ENCODE measurements at places on chromosomes 1 and 21. TPM values are rescaled to one million over a fixed set of nuclear protein-coding genes. Genes with fewer than 3 reads are reported as not detected.

The OR2T35 gene
- not detected for total RNA-seq

The LRRC71 gene
- total RNA-seq: not detected

The DR1 gene
- total RNA-seq: 104 TPM

The RHD gene
- total RNA-seq: 0.27 TPM

The MPZ gene
- total RNA-seq: 10.8 TPM

The GBP4 gene
- 41.0 TPM for total RNA-seq

GRCh38 chr1:109312978-109313775 lies 6.4 kb upstream of the MYBPHL start:
- DNase-seq: no peak

GRCh38 chr21:45448810-45449657 lies 44.1 kb downstream of the COL18A1 start:
- DNase-seq: no peak

GRCh38 chr1:54867717-54868057 lies 19.3 kb downstream of the DHCR24 start:
- DNase-seq: no peak

DNA sequence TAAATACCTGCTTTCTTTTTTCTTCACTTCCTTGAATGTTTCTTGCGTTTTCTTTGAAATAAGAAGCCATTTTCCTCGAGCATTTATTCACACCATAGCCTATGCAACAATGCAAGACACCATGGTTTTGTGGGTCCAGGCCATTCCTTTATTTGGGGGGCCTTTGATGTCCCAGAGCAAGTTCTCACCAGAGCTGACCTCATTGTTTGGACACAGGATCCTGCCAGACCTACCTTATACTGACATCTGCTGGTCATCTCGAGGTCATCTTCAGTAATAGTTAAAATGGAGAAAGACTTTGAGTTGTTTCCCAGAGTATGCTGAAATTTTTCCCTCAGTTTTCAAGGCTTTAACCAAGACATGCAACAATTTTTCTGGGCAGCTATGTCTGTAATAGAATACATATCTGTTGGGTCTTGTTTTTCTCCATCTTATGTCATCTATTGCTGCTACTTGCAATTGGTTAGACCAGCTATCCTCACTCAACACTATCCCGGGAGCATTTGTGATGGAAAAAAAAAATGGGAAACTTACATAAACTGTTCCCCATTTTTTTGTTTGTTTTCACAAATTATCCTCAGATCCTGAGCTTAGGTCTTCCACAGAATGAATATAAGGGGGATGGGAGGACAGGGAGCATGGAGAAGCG lies 34.0 kb upstream of the BACE2 start:
- DNase-seq: no peak

DNA sequence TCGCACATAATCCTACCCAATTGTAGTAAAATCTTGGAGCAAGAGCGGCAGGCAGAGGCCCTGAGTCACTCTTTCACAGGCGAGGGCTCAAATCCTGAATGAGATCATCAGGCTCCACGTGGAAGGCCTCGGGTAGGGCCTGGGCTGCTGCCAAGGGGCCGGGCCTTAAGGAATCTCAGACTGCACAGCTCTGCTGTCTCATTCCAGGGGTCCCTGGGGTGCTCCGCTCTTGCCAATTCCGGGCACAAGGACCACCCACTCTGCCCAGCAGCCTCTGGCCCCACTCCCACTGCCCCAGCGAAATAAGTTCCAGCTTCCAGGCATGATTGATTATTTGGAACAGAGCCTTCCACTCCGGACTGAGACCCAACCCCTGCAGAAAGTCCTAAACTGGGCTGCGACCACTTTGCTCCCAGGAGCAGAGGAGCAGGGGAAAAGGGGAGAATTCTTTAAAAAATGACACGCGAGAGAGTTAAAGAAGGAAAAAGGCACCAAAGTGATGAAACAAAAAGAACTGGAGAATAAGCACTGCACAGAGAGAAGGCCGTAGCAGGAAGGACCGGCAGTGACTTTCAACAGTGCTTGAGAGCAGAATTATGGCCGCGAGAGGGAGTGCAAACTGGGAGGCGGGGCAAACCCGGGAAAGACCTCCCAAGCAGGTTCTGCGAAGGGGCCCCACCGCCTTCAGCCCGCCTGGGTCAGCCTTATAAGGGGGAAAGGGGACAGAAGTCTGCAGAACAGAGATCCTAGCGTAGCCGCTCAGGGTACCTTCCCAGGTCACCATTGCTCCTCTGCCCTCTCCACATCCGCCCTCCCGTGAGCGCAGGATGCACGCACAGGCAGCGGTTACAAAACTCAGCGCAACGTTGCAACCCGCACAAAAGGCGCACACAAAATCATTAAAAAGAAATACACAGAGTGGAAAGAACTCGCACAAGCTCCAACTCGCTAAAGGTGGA lies 2.0 kb downstream of the ADAMTS1 start:
- peak; percentile 55 for DNase-seq

DNA sequence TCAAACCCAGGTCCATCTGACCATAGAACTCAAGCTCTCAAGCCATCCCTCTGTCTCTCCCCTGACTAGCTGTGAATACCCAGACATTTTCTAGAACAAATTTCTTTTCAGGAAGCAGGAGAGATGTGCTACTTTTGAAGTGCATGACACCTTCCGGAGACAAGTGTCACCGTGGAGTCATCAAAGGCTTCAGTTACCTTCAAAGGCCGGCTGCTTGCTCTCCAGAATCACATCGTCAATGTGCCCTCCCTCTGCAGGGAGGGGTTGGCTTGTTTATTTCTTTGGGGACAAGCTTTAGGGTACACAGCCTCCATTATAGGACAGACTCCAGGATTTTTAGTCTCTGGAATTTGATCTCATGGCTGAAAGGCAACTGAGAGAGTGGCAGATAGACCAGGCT lies 37.7 kb upstream of the IGSF21 start:
- DNase-seq: no peak

DNA sequence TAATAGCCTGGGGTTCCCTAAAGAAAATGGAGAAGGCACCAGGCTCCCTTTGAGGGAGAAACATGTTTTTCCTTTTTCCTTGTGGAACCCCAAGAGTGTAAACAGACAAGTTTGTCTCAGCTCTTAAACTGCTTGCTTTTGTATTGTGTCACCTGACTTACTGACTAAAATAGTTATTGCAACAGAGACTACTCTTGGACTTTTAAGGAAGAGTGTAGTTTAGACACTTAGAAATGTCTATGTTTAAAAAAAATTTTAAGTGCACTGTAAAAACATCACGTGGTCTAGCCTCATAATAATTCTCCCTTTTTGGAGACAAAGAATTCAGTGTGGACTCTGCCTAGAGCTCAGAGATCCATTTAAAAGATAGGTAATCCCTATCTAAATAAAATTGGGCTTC lies 141.1 kb downstream of the TRIM33 start:
- no peak for DNase-seq

GRCh38 chr1:21106709-21107108 lies 70.0 kb downstream of the EIF4G3 start:
- DNase-seq: no peak

DNA sequence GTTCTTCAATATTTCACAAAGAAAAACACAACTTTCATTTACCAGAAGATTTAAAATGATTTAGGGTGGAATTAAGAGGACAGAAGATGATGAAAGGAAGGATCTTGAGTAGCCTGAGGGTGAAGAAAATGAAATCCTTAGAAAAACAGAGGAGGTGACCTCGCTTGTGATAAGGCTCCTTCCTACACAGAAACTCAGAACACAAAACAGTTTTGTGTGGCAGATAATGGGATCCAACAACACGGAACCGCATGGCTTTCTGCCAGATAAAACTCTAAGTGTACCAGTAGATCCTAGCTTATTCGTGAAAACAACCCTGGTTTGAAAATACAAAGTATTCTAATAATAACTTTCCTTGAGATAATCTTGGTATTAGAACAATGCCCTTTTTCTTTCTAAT lies 74.0 kb upstream of the EXO1 start:
- no peak for DNase-seq

- no peak for DNase-seq
These were observed 321.4 kb downstream of the DPYD start for GRCh38 chr1:97599447-97599846.

- no peak for DNase-seq
These were observed 5.1 kb downstream of the AHCYL1 start for GRCh38 chr1:109989506-109990301.

DNA sequence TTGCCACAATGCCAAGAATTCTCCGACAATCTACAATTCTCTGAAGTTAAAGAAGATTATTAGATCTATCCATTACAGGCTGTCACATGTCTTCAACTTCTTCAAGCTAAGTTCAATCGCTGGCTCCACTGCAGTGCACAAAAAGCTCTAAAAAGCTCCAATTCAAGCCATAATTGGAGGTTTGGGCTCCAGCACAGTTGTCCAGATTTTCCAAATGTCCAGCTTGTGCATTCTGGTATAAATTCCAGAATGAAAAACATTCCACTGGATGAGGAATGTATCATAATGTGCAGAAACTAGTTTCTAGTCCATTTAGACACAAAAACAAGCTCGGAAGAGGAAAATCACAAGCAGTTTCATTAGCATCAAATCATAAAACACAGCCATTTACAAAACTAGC lies 138.6 kb downstream of the NRIP1 start:
- DNase-seq: no peak

GRCh38 chr1:98467586-98467985 lies 193.9 kb upstream of the SNX7 start:
- no peak for DNase-seq

- DNase-seq: peak; percentile 51
These were observed 243.0 kb downstream of the SLC45A1 start for GRCh38 chr1:8560611-8561544.

- no peak for DNase-seq
These were observed 27.3 kb upstream of the CD84 start for GRCh38 chr1:160606611-160607010.

DNA sequence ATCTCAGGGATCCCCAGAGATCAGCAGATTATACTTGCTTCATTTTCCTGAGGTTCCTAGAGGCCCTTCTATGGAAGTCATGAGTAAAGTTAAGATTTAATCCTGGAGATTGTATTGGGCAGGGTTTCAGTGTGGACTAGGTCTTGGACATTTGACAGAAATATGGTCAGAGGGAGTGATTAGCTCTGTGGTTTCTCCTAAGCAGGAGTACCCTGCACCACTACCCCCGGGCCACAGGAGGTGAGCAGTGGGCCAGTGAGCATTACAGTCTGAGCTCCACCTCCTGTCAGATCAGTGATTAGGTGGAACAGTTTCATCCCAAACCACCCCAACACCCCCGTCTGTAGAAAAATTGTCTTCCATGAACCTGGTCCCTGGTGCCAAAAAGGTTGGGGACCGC lies 43.2 kb downstream of the PHACTR4 start:
- DNase-seq: no peak

- DNase-seq: no peak
These were observed 26.2 kb upstream of the DIPK1A start for GRCh38 chr1:92987462-92987861.

DNA sequence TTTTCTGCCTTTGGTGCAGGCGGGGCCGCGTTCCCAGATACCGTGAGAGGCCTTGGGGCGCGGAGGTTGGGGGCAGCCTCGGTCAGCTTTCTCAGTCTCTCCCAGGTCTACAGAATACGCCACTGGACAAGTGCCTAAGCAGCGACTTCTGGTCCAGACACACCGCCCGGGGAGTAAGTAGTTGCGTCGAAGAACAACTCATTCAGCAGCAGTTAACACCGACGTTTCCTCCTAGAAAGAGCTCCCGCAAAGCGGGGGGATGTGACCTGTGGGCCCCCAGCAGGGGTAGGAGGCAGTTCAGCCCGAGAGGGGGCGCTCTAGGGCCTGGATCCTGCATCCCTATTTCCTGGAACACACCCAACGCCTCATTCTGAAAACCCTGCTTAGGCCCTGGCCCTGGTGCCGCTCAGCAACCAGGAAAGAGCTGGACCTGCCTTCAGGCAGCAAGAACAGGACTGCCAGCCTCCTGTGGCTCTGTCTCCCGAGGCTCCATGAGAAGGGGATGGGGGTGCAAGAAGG lies 6.5 kb upstream of the BARHL2 start:
- no peak for DNase-seq

GRCh38 chr1:21338573-21339355 lies 48.5 kb upstream of the ECE1 start:
- DNase-seq: no peak

DNA sequence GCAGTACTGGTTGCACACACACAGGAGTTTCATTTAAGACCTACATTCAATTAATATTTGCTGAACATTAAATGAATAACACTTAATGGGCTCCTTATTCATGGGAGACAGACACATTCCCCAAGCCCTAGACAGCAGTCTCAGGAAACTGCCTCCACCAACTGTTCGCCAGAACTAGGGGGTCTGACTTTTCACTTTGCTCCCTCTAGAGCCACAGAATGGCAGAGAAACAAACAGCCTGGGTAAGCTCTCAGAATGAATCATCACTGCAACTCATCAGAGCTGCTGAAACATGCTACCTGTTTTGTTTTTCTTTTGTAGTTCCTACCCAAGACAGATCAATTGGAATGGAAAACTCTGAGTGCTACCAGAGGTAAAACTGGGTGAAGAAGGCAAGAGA lies 31.7 kb downstream of the ELK4 start:
- DNase-seq: no peak

DNA sequence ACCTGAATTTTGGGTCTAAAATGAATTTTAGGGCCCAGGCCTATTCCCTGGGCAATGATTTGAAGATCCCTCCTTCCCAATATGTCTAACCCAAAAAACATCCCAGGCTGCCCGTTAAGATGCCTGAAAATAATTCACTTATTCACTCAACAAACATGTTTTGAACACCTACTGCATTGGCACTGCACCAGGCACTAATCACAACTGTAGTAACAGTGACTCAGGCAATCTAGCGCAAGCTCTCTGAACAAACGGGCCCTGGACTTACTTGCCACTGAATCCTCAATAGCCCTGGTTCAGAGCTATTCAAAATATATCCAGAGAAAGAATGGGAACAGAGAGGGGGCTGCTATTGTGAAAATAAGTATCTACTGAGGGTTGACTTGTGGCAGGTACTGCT lies 4.2 kb downstream of the CD244 start:
- no peak for DNase-seq

DNA sequence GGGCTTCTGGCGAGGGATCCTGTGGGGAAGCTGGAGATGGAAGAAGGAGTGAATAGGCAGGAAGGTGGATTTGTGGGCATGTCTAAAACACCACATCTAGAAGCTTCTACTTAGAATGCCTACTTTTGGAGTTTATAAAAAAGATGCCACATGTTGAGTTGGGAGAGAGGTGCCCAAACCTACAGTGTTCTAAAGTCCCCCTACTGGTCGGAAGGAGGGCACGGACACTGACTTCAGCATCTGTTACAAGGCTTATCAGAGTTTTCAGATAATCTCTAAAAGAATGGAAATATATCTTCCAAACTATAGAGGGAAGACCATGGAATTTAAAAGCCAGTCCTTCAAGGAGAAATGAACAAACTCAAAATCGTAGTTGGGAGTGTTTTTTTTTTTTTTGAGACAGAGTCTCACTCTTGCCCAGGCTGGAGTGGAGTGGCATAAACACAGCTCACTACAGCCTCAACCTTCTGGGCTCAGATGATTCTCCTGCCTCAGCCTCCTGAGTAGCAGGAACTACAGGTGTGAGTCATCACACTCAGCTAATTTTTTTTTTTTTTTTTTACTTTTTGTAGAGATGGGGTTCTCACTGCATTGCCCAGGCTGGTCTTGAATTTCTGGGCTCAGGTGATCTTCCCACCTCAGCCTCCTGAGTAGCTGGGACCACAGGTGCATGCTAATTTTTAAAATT lies 14.8 kb downstream of the IBA57 start:
- no peak for DNase-seq
